ENCODE measurements at places on chromosomes 7 and 10. TPM values are rescaled to one million over a fixed set of nuclear protein-coding genes. Genes with fewer than 3 reads are reported as not detected.

The ZNF679 gene
- total RNA-seq, result not detected

The VWDE gene
- 3.1 TPM for total RNA-seq

The CPEB3 gene
- 3.4 TPM for total RNA-seq

The TUBGCP2 gene
- total RNA-seq, result 52.9 TPM

The VWA2 gene
- total RNA-seq, result not detected

The CDK1 gene
- 193 TPM for total RNA-seq

The SPDYE8 gene
- 0.52 TPM for total RNA-seq

The FKBP6 gene
- not detected for total RNA-seq

The FXYD4 gene
- 0.50 TPM for total RNA-seq

The OPALIN gene
- total RNA-seq, result not detected

The NXPH1 gene
- total RNA-seq, result 1.1 TPM

The FOXI2 gene
- not detected for total RNA-seq

The GBX1 gene
- not detected for total RNA-seq

The NOS3 gene
- 0.30 TPM for total RNA-seq

The SFMBT2 gene
- total RNA-seq, result 3.8 TPM

The MYL7 gene
- not detected for total RNA-seq

The SFRP4 gene
- total RNA-seq, result 0.09 TPM

The WDFY4 gene
- not detected for total RNA-seq

The ASAH2 gene
- total RNA-seq, result 5.7 TPM

- peak; percentile 99 for DNase-seq
Observed at GRCh38 chr7:25854608-25855497, 297.1 kb upstream of the NFE2L3 start.

- DNase-seq, result peak; percentile 28
Observed at GRCh38 chr7:91264924-91265681, 870 bp downstream of the FZD1 start.

DNA sequence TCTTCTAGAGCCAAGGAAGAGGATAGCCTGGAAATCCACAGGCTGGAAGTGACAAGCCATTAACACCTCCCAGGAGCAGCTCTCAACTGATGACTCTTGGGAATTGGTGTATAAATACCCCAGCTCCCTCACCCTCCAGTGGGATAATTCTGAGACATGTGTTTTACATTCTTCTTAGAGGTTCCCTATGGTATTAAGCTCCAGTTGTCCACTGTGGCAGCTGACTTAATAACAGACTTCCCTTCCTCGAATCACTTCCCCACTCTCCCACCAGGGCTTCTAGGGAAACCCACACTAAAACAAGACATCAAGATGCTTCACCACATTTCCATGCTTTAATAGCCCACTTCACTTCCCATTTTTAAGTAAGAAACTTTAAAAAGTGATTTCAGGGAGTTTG is 47.2 kb downstream of the FAM107B start:
- DNase-seq, result no peak

DNA sequence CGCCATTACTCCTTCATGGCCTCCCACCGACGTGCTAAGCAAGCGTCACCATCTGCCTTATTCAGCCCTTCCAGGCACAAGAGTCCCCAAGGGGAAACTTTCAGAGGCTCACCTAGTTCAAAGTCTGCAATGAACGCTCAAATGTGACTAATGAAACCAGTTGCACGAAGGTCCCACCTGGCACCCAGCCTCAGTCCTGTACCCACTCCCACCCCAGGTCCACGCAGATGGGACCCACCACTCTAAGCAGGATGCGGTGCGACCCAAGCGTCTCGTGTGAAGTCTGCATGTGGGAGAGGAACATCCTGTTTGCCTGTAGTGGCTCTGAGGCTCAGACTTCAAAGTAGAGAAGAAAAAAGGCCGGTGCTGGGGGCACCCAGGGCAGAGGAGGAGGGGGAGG is 40.3 kb downstream of the RGS10 start:
- DNase-seq, result no peak

DNA sequence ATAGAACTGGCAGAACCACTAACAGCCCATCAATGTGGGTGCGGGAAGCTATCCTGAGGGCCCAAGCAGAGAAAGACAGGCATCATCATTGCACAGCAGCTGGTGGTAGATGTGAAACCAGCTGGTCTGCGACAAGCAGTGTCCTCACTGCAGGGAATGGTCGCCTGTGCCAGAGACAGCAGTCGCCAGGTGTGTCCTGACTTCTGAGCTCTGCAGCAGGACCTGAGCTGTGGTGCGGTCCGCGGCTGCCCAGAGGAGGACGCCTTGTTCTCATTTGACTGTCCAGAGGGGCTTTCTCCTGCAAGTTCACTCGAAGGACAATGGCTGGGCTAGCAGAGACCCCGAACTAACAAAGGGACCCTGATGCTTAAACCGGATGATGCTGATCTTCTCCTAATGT is 97.4 kb downstream of the LRRC18 start:
- no peak for DNase-seq

DNA sequence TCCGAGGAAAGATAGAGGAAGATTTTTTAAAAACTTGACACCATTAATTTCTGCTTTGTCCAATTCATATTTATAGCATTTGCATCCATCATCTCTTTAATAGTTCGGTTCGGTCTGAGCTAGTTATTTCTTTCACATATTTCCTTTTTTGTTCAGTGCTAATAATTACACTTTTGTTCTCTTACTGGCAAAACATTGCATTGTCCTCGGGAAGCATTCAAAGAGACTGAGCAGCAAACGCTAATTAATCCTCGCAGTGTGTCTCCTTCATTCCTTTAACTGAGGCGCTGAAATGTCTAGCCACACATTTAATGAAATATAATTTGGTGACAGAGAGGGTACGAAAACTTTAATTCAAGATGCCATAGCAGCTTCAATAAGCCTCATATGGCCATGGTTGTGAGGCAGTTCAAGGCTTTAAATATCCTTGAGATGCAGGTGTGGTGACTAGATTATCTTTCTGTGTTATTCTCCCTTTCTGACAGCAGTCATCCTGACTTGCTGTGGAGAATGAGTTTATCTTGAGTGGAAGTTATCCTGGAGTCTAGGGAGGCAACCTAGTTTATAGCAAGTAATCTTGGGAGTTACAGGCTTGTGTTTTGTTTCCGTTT is 431.4 kb downstream of the SDK1 start:
- DNase-seq, result no peak

GRCh38 chr10:96470116-96470743 is 43.5 kb downstream of the TLL2 start:
- DNase-seq, result peak; percentile 43

- no peak for DNase-seq
Observed at GRCh38 chr7:78198756-78199155, 400.2 kb downstream of the PHTF2 start.

GRCh38 chr10:9018195-9019173 is 964.0 kb downstream of the GATA3 start:
- DNase-seq, result no peak

DNA sequence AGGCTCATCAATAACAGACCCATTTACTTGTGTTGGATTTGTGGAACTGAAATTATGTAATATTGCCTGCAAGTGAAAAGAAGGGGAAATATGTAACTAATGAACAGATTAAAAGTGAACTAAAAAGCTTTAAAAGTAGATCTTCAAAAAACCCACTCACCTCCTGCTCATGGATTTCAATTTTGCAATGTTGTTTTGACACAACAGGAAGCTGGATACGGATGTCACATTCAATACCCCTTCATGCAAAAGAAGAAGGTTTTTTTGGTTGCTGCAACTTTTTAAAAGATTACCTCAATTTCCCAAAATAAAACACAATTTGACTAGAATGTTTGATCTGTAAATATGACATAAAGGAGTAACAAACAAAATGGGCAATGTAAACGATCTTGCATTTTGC is 3.3 kb downstream of the MKI67 start:
- no peak for DNase-seq

GRCh38 chr10:101780818-101781654 is 2.2 kb downstream of the NPM3 start:
- DNase-seq, result peak; percentile 64

DNA sequence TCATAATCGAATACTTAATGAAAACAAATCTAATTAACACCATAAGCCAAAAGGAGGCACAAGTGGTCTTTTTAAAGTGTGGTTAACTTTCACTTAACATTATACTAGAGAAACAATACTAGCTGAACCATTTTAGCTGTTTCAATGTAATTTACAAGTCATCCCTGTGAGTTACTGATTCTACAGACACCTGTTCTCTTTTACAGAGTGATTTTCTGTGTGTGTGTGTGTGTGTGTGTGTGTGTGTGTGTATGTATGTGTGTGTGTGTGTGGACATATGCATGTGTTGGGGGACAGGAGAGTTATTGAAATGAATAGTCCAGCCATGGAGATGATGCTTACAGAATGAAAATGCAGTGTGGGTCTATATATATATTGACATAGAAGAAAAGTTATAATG is 200.2 kb downstream of the DNAJC1 start:
- DNase-seq, result no peak

GRCh38 chr7:114070246-114070645 is 151.4 kb upstream of the PPP1R3A start:
- DNase-seq, result no peak

DNA sequence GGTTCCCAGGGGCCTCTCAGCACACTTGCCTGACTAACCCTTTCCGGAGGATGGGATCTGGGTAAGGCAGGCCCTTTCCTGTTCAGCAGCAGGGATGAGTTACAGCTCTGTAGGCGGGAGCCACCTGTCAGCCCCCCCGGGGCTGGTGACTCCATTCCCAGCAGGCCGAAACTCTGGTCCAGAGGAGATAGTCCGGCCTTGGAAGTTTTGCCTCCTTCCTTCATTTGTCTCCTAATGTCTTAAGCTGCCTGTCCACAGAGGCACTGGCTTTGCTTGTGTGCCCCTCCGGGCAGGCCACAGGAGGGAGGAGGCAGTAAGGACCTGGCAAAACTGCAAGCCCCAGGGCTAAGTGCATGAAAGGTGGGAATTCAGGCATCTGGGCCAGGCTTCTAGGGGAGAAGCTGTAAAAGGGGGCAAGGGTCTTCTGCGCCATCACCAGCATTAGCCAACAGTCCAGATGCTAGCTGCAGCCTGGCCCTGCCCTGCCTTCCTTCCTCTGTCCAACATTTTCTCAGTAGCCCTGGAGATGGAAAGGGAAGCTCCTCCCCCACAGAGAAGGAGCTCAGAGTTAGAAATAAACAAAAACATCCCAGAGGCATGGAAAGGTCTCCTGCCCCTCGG is 1.2 kb downstream of the ADIRF start:
- DNase-seq, result no peak

DNA sequence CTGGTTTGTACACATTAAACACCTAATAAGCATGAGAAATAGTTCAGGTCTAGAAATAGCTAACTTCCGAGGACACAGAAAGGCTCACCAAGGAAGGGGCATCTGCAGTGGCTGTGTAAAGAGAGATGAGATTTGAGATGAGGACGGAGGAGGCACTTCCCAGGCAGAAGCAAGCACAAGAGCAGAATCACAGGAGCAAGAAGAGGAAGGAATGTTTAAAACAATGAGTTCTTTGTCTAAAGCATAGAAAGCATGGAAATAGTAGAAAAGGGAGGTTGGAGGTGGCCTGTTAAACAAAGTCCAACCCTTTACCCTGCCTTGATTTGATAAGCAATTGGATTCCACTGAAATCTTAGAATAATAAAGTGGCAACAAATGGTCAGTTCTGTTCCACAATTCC is 11.6 kb upstream of the PON3 start:
- DNase-seq, result no peak

DNA sequence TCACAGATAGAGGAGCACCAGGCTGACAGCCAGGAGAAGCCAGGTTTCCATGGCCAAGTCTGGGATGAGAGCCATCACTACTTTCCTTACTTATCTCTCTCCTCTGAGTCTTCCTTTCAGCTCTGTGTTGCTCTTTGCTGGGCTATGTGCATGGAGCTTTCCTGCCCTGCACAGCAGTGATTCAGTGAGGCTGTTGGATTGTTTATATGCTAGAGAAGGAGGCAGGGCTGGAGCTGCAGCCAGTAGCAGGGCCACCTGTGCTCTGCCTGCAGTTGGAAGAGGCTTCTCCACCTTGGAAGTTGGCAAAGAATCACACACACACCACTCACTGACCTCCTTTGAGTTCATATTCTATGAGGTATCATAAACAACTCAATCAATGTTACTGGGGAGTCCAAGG is at the start of gene CYP3A4:
Gene CYP3A4, minus strand, starts transcription at position 178 of the 400 bp plus-strand sequence. Its CDS starts 103 bp downstream, at position 75.
- no peak for DNase-seq

DNA sequence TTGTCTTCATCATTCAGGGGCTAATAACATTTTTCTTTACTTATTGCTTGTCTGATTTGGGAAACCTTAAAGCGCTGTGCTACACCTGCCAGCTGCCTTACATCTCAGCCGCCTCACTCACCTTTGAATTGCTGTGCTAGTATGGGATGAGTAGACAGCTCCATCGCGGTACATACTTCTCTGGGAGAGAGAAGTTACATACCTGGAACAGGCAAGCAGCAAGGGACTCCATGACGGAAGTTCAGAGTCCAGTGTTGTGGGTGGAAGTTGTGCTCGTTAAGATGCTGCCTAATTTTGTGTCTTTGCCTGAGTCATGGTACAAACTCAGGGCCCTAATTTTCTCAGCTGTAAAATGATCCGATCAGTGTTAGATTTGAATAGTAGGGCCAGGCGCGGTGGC is 1.9 kb downstream of the NUB1 start:
- no peak for DNase-seq

- DNase-seq, result no peak
Observed at GRCh38 chr7:131385039-131385605, 57.4 kb downstream of the MKLN1 start.
